Heart right ventricle (tissue), 16 donors: ENCODE measurements at places on chromosomes 16 and 17. TPM values are rescaled to one million over a fixed set of nuclear protein-coding genes. Genes with fewer than 3 reads are reported as not detected.
A peak's percentile ranks its signal among the peaks of the same experiment; 100 is the strongest.

GRCh38 chr17:46771561-46772474 lies 46.7 kb downstream of the WNT3 start:
- DNase-seq = peak; percentile 40
- H3K4me1 ChIP-seq = peaks cover 5% of the 10 kb centered on the region
- H3K27me3 ChIP-seq = peaks cover 2% of the 10 kb centered on the region

- peak overlapping the region; percentile 56 for H3K27ac ChIP-seq
- peaks cover 36% of the 10 kb centered on the region for H3K4me1 ChIP-seq
Observed at GRCh38 chr17:21245639-21246084, 7.5 kb downstream of the NATD1 start.

DNA sequence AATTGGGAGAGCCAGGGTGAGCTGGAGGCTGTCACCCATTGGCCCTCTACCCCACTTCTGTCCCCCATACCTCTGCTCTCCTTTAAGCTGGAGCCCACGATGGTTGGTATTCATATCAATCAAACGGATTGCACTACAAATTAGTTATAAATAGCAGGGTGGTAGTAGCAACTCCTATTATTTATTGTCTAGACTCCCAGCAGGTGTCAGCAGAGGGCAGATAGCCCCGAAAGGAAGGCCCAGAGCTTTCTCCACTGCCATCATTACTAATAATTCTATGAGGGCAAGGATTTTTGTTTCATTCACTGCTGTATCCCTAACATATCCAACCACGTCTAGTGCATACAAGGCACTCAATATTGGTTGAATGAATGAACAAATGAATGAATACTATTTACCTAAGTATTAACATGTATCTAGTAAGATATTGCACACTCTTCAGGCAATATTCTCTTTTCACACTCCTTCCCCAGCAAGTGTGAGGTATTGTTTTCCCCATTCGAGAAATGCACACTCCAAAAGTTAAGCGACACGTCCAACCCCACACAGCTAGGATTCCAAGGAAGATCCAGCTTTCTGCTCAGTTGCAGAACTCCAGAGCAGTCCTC lies 6.3 kb downstream of the C17orf50 start:
- no peak overlapping the region for H3K27ac ChIP-seq
- peak; percentile 44 for DNase-seq
- H3K4me1 ChIP-seq = peaks cover 14% of the 10 kb centered on the region

DNA sequence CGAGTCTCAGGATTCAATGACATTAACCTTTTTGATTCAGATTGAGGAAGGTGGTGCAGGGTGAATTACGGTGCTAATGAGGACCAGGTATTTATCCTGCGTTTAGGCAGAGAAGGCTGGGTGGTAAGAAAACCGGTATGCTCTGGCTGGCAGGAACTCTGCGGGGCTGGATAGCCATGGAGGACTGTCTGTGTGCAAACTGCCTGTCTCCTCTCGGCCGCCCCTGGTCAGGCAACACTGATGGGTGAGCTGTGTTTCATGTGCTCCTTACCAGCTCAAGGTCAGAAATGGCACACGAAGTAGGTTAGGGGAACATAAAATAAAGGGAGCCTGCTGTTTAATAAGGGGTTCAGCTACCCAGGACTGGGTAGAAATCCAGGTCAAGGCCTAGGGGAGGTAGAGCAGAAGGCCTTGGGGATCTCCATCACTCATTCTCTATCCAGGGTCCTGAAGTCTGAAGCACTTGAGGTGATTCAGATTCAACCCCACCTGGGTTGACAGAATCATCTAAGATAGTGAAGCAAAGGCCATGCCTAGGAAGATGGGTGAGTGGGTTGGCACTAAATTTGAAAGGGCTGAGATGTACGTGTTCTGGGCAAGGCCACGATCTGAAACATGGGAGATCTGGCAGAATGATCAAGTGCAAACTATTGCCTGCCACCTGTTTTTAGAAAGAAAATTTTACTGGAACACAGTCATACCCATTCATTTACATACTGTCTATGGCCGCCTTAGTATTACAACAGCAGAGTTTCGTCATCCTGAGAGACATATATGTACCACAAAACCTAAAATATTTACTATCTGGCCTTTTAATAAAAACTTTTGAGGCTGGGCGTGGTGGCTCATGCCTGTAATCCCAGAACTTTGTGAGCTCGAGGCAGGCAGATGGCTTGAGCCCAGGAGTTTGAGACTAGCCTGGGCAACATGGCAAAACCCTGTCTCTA lies 292.5 kb downstream of the XYLT1 start:
- H3K36me3 ChIP-seq = no peaks in the 10 kb centered on the region
- H3K4me3 ChIP-seq = no peak overlapping the region
- no peaks in the 10 kb centered on the region for H3K4me1 ChIP-seq
- H3K27me3 ChIP-seq = no peaks in the 10 kb centered on the region

GRCh38 chr17:30557916-30558685 lies 80.9 kb downstream of the GOSR1 start:
- no peak overlapping the region for H3K4me3 ChIP-seq
- DNase-seq = no peak
- no peaks in the 10 kb centered on the region for H3K36me3 ChIP-seq

- no peaks in the 10 kb centered on the region for H3K27me3 ChIP-seq
- H3K4me3 ChIP-seq = no peak overlapping the region
- no peaks in the 10 kb centered on the region for H3K4me1 ChIP-seq
- H3K36me3 ChIP-seq = no peaks in the 10 kb centered on the region
- no peak for DNase-seq
- H3K27ac ChIP-seq = no peak overlapping the region
Observed at GRCh38 chr16:22924492-22924891, 110.5 kb downstream of the HS3ST2 start.

DNA sequence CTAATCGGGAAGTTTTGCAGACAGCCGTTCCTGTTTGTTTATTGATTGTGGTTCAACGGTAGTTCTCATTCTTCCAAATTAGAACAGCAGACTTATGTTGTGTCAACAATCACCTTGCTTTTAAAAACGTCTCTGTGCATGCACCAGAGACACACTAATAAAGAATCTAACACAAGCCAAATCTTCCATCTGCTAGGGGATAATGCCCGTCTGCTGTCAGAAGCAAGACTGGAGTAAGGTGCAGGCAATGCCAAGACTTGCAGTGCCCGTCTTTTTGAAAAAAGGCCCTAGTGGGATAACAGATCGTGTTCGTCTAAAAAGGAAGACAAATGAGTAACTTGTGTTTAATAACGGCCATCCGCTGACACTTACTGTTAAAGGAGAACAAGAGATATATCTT lies 158.4 kb downstream of the KCNJ2 start:
- no peak overlapping the region for H3K4me3 ChIP-seq
- H3K27ac ChIP-seq = no peak overlapping the region
- DNase-seq = no peak
- no peaks in the 10 kb centered on the region for H3K27me3 ChIP-seq

DNA sequence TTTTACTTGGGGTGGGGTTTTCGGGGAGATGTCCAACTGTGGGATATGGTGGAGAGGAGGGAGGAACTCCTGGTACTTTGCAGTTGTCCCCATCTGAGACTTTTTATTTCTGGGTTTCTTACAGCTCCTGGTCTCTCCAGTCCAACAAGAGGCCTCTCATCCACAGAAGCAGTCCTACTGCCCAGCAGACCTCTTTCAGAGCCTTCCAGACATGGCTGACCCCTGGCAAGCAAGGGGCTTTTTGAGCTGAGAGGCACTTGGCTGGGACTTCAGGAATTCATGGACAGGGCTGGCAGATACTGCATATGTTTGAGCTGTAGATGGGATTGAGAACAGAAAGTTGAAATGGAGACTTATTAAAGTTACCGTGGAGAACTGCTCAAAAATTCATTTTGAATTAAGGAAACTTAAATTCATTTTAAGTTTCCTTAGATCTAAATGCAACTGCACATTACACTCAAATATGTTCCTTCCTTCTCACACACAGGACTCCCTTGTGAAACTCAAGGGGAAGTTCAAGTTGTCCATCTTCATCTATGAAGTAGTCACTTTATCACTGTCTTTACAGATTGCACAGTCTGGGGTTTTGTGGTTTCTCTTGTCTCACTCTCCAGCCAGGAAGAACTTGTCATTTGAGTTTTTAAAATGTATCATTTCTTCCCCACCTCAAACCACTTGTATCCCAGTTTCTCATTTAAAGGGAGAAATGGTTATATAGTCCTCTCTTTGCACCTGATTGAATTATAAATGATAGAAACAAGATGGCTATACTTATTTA lies 1.1 kb downstream of the LASP1NB start:
- H3K4me3 ChIP-seq = no peak overlapping the region
- no peaks in the 10 kb centered on the region for H3K27me3 ChIP-seq
- peaks cover 36% of the 10 kb centered on the region for H3K4me1 ChIP-seq
- DNase-seq = no peak

DNA sequence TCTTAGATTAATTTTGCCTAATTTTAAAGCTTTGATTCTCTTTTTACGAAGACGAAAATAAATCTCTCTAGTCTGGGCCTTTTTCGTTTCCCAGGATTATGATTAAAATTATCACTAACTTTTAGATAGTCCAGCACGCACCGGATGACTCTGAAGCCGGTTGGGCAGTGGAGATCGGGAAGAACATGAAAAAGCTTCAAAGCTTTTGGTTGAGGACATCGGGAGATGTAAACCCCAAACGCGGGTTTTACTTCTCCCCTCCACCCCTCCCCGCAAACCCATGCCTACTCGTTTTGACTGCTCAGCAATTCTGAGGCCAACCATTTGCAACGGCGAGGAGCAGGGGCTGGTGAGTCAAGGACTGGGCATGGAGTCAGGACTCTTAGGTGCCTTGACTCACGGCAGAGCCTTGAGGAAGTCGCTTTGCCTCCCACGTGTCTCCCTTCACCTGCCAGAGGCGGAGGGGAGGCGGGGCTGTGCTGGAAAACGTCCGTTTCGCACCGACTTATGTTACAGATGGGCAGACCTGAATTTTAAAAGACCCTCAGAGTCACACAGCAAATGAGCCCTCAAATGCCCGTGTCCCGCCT lies 989 bp upstream of the DUSP14 start:
- H3K4me3 ChIP-seq = peak overlapping the region; percentile 88
- peak overlapping the region; percentile 86 for H3K27ac ChIP-seq
- no peaks in the 10 kb centered on the region for H3K27me3 ChIP-seq
- no peaks in the 10 kb centered on the region for H3K36me3 ChIP-seq
- H3K4me1 ChIP-seq = peaks cover 22% of the 10 kb centered on the region

- no peaks in the 10 kb centered on the region for H3K27me3 ChIP-seq
- no peak overlapping the region for H3K4me3 ChIP-seq
- no peak for DNase-seq
- H3K4me1 ChIP-seq = peaks cover 72% of the 10 kb centered on the region
Observed at GRCh38 chr17:38425031-38425430, 3.2 kb upstream of the ARHGAP23 start.

GRCh38 chr17:82848022-82848592 lies 8.3 kb upstream of the ZNF750 start:
- peak overlapping the region; percentile 79 for H3K27ac ChIP-seq
- peak; percentile 50 for DNase-seq
- peaks cover 16% of the 10 kb centered on the region for H3K4me1 ChIP-seq
- H3K4me3 ChIP-seq = peak overlapping the region; percentile 39

DNA sequence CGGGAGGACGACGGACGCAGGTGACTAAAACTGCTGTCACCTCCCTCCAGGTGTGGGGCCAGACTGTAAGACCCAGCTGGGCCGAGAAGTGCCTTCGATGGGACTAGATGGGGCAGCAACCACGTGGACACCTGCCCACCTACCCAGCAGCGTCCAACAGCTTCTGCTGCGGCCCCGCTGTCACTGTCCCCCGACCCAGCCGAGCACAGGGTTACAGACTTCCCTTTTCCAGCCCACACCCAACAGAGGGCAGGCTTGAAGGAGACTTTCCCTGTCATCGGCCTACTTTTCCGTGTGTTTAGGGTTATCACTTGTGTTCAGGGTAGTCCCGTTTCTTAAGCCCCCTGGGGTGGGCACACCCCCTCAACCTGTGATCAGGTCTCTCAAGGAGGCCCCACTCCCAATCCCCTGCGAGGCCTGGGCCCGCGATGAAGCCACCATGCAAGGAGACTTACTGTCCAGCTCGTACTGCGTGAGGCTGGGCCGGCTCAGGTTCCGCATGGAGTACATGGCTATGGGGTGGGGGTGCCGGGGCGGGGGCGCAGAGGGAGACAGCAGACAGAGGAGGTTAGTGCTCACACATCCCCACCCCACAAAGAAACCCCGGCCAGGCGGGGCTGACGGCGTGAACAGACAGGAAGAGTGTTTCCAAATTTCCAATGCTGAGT lies 68.8 kb upstream of the CDC42EP4 start:
- no peak for DNase-seq
- H3K27ac ChIP-seq = no peak overlapping the region
- no peaks in the 10 kb centered on the region for H3K27me3 ChIP-seq
- H3K4me3 ChIP-seq = no peak overlapping the region

- no peaks in the 10 kb centered on the region for H3K27me3 ChIP-seq
- H3K4me3 ChIP-seq = no peak overlapping the region
- no peak overlapping the region for H3K27ac ChIP-seq
- H3K4me1 ChIP-seq = no peaks in the 10 kb centered on the region
- H3K36me3 ChIP-seq = no peaks in the 10 kb centered on the region
- no peak for DNase-seq
Observed at GRCh38 chr16:83723244-83723643, 84.5 kb upstream of the HSBP1 start.

DNA sequence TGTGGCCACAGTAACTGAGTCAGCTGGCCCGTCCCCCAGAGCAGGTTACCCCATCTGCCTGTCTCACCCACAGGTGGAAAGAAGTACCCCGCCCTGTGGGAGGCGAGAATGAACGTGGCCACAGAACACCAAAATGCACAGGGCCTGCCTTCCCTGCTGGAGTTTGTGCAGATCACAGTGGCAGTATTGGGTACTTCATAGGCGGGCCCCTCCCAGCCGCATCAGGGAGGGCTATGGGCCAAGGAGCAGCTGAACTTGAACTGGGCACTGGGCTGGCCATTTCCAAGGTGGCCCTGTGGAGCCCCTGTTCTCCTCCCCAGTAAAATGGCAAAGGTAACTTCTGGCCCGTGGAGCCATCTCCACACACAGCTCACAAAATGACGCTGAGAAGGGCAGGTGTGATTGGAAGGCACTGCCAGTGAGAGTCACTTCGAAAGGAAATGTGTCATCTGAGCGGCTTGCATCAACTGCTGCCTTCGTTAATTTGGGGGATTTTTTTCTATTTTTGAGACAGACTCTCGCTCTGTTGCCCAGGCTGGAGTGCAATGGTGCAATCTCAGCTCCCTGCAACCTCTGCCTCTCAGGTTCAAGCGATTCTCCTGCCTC lies 162.9 kb downstream of the ENGASE start:
- H3K4me1 ChIP-seq = no peaks in the 10 kb centered on the region
- no peak overlapping the region for H3K27ac ChIP-seq
- H3K36me3 ChIP-seq = no peaks in the 10 kb centered on the region
- peaks cover 17% of the 10 kb centered on the region for H3K27me3 ChIP-seq

GRCh38 chr17:27506348-27507218 lies 50.3 kb downstream of the KSR1 start:
- H3K4me3 ChIP-seq = no peak overlapping the region
- H3K4me1 ChIP-seq = peaks cover 11% of the 10 kb centered on the region
- no peaks in the 10 kb centered on the region for H3K36me3 ChIP-seq
- no peak for DNase-seq
- H3K27me3 ChIP-seq = no peaks in the 10 kb centered on the region
- H3K27ac ChIP-seq = no peak overlapping the region

Gene SPNS2
- 6.0 TPM for total RNA-seq

Gene GDPD1
- total RNA-seq = 2.7 TPM

Gene STH
- not detected for total RNA-seq

Gene MAP2K6
- 3.4 TPM for total RNA-seq

Gene RSKR
- 6.4 TPM for total RNA-seq

Gene SEC14L5
- total RNA-seq = 4.9 TPM

Gene WFIKKN1
- total RNA-seq = 0.35 TPM

Gene CHP2
- not detected for total RNA-seq

Gene TM4SF5
- total RNA-seq = not detected

Gene ABCA10
- 4.3 TPM for total RNA-seq
